Germinal center (tissue), 1 donor: ENCODE measurements at places on chromosomes 2 and 18.

- DNase-seq: no peak
Observed at GRCh38 chr18:55236150-55236931, 277.1 kb upstream of the CCDC68 start.

DNA sequence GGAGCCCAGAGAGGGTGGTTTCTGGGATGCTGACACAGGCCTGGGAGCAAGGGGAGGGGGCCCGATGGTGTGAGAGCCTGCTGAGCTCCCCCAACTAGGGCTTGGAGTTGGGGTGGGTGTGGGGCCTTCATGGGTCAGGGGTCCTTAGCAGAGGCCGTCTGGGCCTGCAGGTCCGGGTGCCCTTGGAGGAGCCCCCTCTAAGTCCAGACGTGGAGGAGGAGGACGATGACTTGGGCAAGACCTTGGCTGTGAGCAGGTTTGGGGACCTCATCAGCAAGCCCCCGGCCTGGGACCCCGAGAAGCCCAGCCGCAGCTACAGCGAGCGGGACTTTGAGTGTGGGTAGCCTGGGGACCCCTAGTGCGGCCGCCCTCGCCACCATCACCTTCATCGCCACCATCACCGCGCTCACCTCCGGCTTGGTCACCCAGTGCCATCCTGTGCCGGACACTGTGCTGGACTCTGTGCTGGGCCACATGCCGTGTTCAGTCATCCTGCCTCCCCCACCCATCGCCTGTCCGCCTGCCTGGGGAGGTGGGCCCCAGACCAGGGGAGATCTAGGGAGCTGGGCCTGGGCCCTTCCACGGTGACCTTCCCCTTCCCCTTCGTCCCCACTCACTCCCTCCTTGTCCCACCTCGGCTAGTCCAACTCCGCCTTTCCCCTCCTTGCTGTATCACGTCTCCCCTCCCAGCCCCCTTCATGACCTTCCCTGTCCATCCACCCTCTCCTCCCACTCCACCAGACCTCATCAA is 980 bp downstream of the SLC4A3 start:
- DNase-seq: no peak

DNA sequence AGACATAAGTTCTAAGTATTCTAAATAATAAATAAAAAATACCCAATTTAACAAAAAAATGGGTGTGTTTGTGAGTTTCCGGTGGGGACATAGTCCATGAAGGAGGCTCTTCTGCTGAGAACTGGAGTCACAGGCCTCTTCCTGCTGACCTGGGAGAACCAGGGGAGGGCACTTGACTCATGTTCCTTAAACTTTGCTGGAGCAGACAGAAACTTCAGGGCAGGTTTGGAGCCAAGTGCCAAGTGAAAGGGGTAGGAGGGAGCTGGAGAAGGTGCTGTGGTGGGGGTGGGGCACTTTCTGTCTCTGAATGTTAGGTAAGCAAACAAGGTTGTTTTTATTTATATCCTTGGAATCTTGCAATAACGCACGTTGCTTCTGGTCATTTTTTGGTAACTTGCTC is 78.8 kb upstream of the TTN start:
- no peak for DNase-seq

DNA sequence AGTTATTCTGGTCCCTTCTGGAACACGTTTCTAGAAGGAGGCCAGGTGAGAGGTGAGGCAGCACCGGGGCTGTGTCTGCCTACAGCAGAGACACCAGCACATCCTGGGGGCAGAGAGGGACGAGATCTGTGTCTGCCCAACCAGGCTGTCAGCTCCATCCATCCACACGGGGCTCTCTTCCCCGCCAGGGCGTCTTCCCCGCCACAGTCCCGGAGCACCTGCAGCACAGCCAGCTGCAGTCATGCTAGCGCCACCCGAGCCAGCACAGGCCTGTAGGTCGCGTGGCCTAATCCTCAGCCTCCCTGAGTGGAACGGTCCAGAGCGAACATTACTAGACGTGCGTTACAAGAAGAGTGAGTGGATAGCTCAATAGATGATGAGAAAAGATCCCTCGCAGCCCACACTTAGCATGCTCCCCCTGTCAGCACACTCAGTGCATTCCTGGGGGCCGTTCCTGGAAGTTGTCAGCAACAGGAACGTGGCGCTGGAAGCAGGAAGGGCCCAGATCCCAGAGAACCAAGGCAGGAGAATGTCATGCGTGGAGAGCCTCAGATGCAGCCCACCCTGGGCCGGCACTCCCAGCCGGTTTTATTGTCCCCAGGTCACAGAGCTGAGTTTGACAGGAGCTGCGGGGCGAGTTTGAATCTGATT is 179.0 kb downstream of the TWIST2 start:
- no peak for DNase-seq

DNA sequence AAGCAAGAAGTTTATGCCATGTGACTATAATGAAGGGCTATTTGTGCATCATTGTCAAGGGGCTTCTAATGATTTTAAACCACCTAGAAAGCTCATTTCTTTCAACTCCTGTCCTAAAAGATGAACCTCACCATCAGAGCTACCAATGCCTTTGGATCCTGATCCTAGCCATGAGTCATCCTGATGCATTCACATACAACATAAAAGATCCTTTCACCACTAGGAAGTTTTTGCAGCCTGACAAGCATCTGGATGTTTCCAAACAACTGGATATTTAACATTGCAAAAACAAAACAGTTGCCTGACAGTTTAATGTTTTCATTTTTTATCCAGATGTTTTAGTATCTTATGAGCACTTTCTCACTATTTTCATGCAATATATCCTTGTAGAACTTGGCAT is 425.3 kb downstream of the MBD2 start:
- DNase-seq: no peak
